IPS-NIHi11 (cell line): ENCODE measurements at places on chromosomes 3 and 15.
A peak's percentile ranks its signal among the peaks of the same experiment; 100 is the strongest.

DNA sequence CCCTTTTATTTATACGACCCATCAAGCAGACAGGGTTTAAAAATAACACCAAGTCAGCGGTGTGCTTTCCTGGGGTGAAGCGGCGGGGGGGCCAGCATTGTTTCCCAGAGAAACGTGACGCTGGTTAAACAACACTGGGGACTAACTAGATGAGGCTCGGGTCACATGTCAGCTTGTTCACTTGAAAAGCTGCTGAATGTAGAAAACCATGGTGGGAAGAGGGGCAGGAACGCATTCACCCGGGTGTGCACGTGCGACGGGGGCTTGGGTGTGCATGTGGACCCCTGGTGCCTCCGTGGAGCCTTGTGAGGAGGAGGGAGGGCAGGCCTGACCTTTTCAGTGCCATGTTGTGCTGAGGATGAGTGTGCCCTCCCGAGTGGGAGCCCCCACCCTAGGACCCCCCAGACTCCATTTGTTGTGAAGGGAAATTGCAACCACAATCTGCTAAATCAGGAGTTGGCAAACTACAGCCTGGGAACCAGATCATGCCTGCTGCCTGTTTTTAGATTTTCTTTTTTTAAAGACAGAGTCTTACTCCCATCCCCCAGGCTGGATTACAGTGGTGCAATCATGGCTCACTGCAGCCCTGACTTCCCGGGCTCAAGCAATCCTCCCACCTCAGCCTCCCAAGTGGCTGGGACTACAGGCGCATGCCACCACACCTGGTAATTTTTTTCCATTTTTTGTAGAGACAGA is 70.4 kb upstream of the CMTM7 start:
- peak; percentile 55 for DNase-seq

GRCh38 chr3:128697341-128697740 is 28.6 kb upstream of the RAB7A start:
- no peak for DNase-seq

DNA sequence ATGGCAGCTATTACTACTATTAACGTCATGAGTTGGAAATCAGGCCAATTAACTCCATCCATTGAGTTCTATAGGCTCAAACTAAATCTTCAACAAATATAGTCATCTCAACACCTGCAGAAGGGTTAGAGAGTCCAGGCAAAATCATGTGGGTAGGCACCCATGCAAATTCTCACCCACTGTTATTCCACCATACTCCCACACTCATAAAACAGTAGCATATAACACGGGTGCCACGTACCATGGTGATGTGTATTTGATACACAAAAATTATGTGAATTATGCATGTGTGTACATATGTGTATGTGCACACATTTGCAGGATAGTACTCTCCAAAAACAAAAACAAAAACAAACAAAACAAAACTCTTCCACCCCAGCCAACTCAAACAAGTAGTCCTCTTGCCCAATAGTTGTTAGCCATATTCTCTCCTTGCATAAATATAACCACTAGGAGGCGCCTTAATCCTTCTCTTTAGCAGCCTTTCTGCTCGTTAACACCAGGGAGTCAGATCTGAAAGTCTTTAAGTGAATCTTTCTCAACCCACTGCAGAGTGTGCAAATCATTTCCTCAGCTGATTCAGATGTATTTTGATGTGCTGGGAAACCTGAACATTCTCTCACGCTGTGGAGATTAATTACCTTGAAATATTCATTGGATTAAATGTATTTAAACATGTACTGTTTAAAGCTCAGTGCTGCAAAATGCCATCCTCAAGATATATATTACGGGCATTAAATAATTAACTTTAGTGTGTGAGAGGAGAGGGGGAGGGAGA is 38.0 kb upstream of the COPB2 start:
- peak; percentile 76 for DNase-seq

GRCh38 chr3:191882289-191882688 is 421.3 kb downstream of the PYDC2 start:
- peak; percentile 18 for DNase-seq

DNA sequence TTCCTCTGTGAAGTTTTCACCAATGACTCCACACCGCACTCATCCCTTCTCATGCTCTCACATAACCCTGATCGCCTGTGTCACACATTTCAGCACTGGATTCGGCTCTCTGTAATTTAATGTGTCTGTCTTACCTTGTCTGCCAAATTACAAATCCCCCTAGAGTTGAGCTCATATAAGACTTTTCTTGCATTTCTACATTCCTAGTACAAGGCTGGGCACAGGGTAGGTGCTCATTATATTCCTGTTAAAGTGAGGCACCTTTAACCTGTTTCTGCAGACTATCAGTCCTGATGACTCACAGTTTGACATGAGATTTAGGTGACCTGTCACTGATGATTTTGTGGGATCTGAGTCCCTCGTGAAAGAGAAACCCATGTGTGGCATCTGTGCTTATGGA is 22.6 kb downstream of the TGM5 start:
- no peak for DNase-seq

- no peak for DNase-seq
Measured at GRCh38 chr15:37361621-37362020, 261.3 kb upstream of the MEIS2 start.

DNA sequence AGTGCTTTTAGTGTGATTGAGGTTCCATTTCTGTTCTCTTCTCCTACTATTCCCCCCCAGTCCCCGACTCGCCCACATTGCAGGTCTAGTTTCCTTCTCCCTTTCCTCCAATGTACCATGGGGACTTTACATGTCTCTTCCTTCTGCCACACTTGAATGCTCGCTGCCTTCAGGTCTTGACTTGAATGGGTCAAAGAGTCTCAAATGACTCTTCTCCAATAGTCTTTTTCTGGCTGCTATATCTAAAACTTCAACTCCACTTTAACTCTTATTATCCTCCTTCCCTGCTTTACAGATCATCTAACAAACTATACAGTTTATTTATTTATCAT is 213.9 kb upstream of the SLC2A2 start:
- DNase-seq = no peak

GRCh38 chr3:134427400-134428111 is 53.3 kb upstream of the AMOTL2 start:
- DNase-seq = no peak

GRCh38 chr3:40681658-40682055 is 156.9 kb downstream of the ZNF621 start:
- DNase-seq = no peak

DNA sequence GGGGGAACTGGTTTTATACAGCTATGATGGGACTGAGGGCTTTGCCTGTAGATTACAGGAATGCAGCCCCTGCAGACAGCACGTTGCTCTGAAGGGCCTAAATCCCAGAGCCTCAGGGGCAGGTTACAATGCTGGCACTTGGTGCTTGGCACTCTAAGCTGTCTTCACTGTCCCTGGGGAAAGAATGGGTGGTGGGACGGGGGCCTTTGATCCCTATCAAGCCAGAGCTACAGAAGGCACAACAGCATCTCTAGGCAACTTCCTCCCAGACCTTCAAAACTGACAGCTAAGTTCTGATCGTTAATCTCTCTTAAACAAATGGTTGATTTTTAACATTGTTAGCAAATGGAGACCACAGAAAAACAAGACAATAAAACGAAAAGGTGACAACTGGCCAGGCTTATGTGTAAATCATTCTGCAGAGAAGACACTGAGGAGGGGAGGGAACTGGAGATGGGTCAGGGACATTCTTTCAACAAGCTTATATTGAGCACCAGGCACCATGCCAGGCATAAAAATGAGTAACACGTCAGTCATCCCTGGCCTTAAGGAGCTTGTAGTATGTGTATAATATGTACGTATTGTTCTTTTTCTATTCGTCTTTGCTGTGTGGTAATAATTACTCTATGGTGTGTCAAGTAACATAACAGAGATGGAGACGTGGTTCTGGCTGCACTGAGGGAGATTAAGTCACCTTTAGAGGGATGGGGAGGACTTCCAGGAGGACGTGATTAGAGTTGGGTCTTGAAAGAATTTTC is 49.1 kb downstream of the CA12 start:
- DNase-seq = no peak

GRCh38 chr15:70715840-70716485 is 47.4 kb downstream of the UACA start:
- no peak for DNase-seq

DNA sequence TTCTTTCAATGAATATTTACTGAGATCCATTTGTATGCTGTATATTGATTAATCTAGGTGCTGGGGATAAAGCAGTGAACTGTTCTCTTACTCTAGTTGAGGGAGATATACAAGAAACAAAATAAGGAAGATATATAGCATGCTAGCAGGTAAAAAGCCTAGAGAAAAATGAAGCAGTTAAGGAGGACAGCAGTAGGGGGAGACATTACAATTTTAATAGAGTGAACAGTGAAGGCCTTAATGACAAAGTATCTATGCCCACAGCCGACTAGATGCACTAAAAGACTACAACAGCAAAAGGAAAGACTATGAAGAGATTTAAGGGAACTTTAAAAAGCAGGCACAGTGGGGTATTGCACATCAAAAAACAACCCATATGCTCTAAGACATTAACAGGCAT is 81.4 kb downstream of the XRN1 start:
- DNase-seq = peak; percentile 21

GRCh38 chr3:178295292-178295912 is 240.8 kb upstream of the KCNMB2 start:
- DNase-seq = no peak

DNA sequence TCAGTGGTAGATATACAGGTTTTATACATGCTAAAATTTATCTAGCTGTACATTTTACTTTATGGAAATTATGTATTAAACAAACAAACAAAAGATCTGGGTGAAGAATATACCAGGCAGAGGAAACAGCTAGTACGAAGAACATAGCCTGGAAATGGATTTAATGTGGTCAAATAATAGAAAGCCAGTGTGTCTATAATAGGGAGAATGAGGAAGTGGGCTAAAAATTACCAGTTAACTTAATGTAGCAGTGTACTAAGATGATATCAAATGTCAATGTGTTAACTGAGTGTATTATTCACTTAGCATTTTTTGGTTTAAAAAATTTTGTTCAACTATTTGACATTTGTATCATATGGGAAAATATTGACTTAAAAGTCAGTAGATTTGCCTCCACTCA is 22.8 kb upstream of the SLC15A2 start:
- no peak for DNase-seq

GRCh38 chr3:109155828-109156227 is 19.3 kb downstream of the C3orf85 start:
- no peak for DNase-seq

DNA sequence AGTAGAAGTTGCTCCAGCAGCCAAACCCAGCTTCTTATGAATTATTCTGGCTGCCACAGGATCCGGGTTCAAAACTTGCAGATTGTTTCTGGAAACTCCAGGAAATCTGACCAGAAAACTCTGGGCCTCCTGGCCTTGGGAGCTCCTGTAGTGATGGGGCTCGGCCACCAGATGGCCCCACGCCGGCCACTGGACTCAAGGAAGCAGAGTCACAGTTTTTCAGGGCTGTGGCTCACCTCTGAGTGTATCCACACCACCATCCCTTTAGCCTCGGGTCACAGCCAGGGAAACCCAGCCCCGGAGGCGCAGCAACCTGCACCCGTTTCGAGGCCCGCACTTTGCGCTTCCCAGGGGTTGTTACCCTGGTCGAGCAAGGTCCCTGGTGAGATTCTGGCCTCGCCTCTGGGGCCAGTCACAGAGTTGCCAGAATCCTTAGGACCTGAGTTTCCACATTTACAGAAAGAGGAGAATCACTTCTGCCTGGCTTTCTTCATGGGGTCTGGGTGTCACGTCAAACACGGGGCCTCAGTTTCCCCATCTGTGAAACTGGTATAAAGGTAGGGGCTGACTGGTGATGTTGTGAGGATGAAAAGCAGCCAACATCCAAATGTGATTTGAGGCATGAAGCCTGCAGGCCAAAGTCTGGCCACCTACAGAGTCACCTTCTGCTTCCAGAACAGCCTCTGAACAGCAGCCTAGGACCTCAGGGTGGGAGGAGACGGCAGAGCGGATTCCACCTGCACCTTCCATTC is 53.5 kb upstream of the LCTL start:
- peak; percentile 87 for DNase-seq

DNA sequence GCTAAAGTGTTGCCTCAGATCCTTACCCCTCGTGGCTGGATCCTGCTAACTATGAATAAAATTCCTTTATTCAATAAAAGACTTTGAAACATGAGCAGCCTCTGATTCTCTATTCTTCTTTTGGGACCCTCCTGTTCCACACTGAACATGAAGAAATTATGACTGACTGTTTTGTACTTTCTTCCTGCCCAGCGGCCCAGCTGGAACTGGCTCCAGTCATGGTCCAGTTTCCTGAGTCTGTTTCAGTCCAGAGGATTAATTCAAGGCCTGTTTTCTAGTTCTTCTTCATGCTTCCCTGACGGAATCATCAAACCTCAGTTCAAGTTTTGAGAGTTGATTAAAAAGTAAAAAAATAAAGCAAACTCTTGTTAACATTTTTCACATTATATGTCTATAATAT is 52.6 kb upstream of the CP start:
- no peak for DNase-seq

GRCh38 chr3:33007776-33008175 is 56.3 kb downstream of the CCR4 start:
- no peak for DNase-seq

GRCh38 chr15:70587896-70588567 is 175.3 kb downstream of the UACA start:
- DNase-seq = no peak

DNA sequence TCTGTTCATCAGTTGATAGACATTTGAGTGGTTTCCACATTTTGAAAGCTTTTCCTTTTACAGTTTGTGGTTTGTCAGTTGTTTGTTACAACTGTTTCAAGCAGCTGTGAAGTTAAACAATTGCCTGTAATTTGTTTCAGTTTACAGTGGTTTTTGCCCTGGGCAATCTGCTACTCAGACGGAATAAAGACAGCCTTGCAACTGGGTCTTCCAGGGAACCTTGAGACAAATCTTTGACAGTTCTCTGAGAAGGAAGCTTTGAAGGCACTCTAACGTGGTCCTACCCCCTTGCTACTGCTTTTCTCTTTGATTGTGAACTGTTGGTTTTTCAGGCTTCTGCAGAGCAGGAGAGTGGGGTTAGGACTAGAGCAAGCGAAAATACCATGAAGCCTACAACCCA is 28.0 kb downstream of the LRRC28 start:
- no peak for DNase-seq
